Activated CD4-positive, alpha-beta T cell treated with anti-CD3 and anti-CD28 coated beads for 48 hours (primary cell): ENCODE measurements at places on chromosomes 13 and 19.

DNA sequence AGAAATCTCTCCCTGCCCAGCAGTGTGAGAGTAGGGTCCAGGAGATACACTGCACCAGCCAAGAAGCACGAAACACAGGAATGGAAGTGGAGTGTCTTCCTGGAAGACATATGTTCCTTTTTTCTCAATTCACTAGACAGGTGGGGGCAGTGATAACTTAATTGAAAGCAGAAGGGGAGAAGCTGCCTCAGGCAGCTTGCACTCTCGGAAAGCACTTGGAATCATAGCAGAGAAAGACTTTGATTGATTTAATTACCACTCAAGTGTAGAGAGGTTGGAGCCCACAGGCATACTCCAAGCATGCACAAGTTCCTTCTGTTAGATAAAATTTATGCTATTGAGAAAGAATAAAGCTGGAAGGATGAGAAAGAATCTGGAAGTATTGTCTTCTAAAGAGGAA, 249.4 kb downstream of the SLITRK6 start:
- no peak for DNase-seq

DNA sequence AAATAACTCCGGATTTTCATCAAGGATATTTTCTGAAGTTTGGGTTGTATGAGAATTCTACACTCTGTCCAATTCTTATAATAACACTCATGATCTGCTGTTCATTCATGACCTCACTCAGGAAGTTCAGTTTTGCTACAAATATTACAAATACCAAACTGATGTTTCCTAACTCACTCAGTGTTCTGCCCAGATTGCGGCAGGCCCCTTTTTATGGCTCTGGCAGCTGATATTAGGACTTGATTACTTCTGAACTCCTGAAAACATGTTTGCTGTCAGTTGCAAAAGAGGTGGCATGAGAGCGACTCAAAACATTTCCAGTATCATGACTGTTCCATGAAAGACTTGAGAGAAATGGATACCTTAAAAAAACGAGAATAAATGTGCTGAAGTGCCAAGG, 188.0 kb downstream of the RGCC start:
- no peak for DNase-seq

DNA sequence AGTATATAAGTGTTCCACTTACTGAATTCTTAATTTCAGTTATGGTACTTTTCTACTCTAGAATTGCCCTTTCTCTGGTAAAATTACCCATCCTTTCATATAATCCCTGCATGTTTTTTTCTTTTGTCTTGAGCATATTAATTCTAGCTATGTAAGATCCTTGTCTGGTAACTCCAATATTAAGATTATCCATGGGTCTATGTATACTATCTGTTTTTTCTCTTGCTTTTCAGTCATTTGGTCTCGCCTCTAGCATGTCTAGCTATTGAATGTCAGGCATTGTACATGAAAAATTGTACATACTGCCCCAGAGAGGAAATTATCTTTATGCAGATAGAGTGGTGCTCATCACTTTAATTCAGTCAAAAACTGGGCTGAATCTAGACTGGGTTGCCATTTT, 50.4 kb upstream of the CALM3 start:
- no peak for DNase-seq

- DNase-seq = no peak
Observed at GRCh38 chr19:581399-582111, 8.1 kb upstream of the HCN2 start.

DNA sequence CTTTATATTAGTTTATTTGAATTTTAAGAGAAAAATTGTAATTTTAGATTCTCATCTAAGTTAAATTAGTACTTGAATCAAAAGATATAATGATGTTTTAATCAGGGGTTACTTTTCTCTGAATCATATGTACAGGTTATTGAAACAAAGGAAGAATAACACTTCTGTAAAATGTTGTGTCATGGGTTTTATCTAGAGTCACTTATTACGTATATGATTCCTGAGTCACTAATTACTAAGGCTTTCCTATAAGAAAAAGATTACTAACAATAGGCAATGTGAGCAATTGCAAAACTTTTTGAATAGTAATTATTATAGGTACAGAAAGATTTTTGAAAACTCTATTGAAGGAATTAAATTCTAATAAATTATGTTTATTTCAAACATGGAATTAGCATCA, 99.2 kb upstream of the KLF5 start:
- no peak for DNase-seq

DNA sequence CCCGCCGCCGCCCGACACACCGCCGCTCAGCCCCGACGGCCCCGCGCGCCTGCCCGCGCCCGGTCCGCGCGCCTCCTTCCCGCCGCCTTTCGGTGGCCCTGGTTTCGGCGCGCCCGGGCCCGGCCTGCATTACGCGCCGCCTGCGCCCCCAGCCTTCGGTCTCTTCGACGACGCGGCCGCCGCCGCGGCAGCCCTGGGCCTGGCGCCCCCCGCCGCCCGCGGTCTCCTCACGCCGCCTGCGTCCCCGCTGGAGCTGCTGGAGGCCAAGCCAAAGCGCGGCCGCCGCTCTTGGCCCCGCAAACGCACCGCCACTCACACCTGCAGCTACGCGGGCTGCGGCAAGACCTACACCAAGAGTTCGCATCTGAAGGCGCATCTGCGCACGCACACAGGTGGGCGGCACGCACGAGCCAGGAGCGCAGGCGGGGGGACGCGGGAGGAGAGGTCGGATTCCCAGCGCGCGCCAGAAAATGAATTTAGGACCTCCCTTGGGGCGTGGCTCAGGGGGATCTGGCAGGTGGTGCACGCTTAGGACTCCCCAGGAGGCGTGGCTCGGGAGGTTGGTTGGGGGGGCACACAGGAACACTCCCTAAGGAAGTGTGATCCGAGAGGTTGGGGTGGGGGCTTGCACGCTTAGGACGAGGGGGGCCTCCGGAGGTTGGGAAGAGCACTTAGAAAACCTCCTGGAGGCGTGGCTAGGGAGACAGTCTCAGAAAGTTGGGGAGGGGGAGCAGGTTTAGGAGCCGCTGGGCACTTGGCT, 1.2 kb downstream of the KLF2 start:
- DNase-seq = peak; percentile 45
